Smooth muscle cell of bladder (primary cell): ENCODE measurements at places on chromosomes 11 and 22. TPM values are rescaled to one million over a fixed set of nuclear protein-coding genes. Genes with fewer than 3 reads are reported as not detected.

The OR52I2 gene
- not detected in 2 replicates for total RNA-seq

The MS4A3 gene
- not detected in 2 replicates for total RNA-seq

The MYO18B gene
- under 0.01 TPM in 1 of 2 replicates, not detected in the other for total RNA-seq

The TRPC6 gene
- 0.09 and 0.28 TPM in 2 replicates for total RNA-seq

The USP35 gene
- total RNA-seq: 8.5 and 11.8 TPM in 2 replicates

The GLYATL1 gene
- total RNA-seq: 0.57 TPM in 1 of 2 replicates, not detected in the other

The IGF2 gene
- total RNA-seq: 1.8 and 7.3 TPM in 2 replicates

The TCF20 gene
- 16.6 and 18.9 TPM in 2 replicates for total RNA-seq

The PARVG gene
- not detected in 2 replicates for total RNA-seq

The NLRP14 gene
- 0.09 and 0.14 TPM in 2 replicates for total RNA-seq
